GM04504 (cell line): ENCODE measurements at places on chromosomes 3 and 15.

- DNase-seq = peak; percentile 38
These were observed 8.5 kb downstream of the FAM107A start for GRCh38 chr3:58568572-58569286.

GRCh38 chr3:172128858-172129257, 89.5 kb downstream of the FNDC3B start:
- DNase-seq = no peak

DNA sequence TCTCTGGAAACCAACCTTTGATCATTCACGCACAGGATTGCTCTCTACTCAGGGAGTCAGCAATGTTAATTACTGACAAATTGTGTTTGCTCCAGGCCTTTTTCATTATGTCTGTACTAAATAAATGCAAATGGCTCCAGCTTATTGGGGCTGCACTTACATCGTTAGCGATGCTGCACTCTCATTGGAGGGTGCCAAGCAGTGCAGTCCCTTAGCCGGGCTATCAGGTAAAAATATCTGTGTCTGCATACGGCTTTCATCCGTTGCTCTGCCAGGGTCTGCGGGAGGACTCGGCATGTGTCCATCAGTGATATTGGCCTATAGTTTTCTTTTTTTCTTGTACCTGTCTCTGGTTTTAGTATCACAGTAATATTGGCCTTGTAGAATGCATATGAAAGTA, 471.5 kb upstream of the CADM2 start:
- DNase-seq = no peak

- DNase-seq = no peak
These were observed 73.8 kb downstream of the SYNPR start for GRCh38 chr3:63352008-63352279.

GRCh38 chr3:46946416-46946815, 30.1 kb downstream of the CCDC12 start:
- no peak for DNase-seq

- DNase-seq = no peak
These were observed 108.4 kb downstream of the MINAR1 start for GRCh38 chr15:79540551-79540950.

DNA sequence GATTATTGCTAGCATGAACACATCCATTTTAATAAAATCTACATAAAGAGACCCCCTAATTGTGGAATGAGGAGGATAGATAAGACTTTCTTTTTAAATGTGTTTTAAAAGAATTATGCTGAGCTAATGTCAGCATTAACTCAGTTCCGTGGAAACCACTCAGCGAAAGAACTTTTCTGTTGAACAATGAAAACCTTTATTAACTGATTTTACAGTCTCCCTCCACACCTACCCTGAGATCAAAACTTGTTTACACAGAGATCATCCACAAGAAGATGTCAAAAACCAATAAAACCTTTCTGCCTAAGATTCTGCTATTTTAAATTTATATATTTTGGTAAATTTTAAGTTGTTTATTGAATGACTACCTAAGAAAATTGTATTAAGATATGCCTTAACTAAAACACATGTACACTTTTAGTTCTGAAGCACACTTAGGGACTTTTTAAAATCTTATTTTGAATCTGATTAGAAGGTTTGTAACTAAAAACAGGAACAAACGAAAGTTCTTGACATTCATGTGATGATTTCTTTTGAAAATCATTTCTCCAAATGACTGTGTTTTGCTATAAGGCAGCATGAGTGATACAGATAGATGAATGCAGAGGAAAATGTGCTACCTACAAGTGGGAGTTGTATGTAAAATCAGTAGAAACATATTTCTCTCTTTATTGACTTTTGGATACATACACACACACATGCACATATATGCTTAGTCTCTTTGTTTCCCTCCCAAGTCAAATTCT, 369.0 kb downstream of the UNC13C start:
- DNase-seq = no peak

- no peak for DNase-seq
These were observed 1.6 kb upstream of the TTLL3 start for GRCh38 chr3:9808345-9809037.

DNA sequence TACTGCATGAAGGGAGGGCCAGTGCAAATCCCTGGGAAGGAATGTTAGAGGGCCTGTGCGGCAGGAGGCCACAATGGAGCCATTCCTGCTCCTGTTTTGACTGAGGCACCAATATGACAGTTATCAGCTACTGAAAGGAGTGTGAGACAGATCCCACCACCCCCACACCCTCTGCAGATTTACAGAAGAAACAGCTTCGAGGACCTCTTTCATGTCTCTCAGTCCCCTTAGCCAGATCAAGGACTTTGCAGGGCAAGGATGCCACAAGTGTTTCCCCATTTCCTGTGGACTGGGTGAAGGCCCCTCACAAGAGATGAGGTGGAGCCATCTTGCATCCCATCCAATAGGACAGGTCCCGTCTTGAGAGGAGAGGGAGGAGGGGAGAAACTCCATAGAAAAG, 48.5 kb upstream of the RASGRP1 start:
- DNase-seq = no peak

- DNase-seq = no peak
These were observed 66.0 kb downstream of the MBNL1 start for GRCh38 chr3:152334761-152335160.

GRCh38 chr15:64144192-64144564, 7.4 kb upstream of the SNX22 start:
- DNase-seq = no peak

- DNase-seq = no peak
These were observed 140.9 kb downstream of the RPLP1 start for GRCh38 chr15:69593488-69593887.

DNA sequence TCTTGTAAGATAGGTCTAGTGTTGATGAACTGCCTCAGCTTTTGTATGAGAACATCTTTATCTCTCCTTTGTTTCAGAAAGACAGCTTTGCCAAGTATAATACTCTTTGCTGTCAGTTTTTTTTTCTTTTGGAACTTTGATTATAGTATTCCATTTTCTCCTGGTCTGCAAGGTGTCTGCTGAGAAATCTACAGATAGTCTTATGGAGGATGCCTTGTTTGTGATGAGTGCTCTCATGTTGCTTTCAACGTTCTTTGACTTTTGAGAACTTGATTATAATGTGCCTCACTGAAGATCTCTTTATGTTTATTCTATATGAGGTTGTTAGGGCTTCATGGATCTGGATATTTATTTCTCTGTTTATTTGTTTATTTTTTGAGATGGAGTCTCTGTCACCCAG, 60.3 kb downstream of the DOCK3 start:
- no peak for DNase-seq

DNA sequence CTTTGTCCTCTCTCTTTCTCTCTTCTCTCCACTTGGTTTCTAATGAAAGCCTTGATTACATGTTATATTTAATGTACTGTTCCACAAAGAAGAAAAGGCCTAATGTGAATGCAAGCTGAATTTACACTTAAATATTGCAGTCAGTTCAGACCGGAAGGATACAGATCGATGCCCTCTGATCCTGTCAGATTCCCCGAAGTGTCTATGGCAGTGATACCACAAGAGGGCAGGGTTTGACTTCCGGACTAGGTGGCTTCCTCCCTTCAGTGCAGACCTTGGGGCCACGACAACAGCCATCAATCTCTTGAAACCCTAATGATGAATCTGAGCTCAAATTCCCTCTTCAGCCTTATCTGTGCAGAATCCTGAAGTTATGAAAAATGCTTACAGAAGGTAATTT, 29.5 kb downstream of the AGTR1 start:
- no peak for DNase-seq

DNA sequence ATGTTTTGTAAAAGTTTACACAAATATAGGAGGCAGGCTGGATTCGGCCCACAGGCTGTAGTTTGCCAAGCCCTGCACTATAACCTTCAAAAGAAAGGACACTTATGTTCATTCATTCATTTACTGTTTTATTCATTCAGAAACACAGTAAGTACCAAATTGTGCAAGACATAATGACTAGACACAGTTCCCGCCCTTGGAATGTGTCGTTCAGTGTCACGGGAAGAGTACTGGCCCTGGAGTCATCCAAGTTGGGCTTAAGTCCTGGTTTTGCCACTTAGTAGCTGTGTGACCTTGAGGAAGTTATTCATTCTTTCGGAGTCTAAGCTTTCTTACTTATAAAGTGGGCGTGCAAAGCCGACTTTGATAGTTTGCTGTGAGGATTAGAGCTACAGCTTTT, 22.0 kb downstream of the COLQ start:
- DNase-seq = peak; percentile 18

- DNase-seq = no peak
These were observed 28.3 kb downstream of the PTH1R start for GRCh38 chr3:46905661-46906451.

DNA sequence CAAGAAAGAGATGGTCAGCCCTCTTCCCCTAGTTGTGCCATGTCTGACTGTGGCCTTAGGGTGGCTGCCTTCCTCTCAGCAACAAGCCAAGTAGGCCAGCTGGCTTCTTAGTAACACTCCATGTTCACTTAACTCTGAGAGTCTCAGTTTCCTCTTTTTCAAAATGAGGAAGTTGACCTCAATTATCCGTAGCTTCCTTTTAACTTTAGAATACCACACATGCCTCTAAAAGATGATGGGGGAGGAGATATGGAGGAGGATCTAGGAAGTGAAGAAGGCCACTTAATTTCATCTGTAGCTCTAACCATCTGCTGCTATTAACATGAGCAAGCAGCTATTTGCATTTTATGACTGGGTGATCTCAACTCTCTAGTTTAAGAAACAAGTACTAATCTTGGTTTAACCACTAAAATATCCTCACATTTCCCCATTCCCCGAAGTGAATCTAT, 32.9 kb downstream of the CD200R1L start:
- DNase-seq = no peak

- DNase-seq = no peak
These were observed at the start of gene ARMC8 for GRCh38 chr3:138187296-138188012. Gene ARMC8 (plus strand): TSS chr3:138187301. CDS start chr3:138187555, 254 bp downstream.

- peak; percentile 90 for DNase-seq
These were observed 211.1 kb upstream of the GADL1 start for GRCh38 chr3:31105438-31106077.

- DNase-seq = no peak
These were observed 233.5 kb downstream of the MYRIP start for GRCh38 chr3:40042752-40043443.
